NCI-H187 (cell line): ENCODE measurements at places on chromosomes 13 and 19.

- DNase-seq: no peak
Observed at GRCh38 chr13:21672287-21672680, 1.4 kb downstream of the FGF9 start.

DNA sequence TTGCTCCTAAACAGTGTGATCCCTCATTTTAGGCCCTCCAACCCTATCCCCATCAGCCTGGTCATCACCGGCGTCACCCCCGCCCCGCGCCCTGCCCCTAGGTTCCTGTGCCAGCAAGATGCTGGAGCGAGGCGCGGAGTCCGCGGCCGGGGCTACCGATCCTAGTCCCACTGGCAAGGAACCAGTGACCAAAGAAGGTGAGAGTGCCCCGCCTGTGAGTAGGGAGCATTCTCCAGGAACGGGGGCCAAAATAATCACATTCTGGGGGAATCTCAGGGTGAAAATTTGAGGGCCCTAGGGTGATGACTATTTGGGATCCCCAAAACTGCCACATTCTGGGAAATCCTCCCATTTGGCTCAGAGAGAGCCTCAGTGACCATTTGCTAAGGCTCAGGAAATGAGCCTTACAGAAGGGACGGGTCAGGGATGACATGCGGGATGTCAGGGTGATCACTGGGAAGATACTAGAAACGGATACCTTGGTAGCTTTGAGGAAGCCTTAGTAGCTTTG is 1.4 kb downstream of the ZNF575 start:
- DNase-seq: no peak

- no peak for DNase-seq
Observed at GRCh38 chr19:18967358-18968146, 26.5 kb upstream of the HOMER3 start.

GRCh38 chr13:112119192-112120030 is 52.5 kb downstream of the SOX1 start:
- DNase-seq: no peak

DNA sequence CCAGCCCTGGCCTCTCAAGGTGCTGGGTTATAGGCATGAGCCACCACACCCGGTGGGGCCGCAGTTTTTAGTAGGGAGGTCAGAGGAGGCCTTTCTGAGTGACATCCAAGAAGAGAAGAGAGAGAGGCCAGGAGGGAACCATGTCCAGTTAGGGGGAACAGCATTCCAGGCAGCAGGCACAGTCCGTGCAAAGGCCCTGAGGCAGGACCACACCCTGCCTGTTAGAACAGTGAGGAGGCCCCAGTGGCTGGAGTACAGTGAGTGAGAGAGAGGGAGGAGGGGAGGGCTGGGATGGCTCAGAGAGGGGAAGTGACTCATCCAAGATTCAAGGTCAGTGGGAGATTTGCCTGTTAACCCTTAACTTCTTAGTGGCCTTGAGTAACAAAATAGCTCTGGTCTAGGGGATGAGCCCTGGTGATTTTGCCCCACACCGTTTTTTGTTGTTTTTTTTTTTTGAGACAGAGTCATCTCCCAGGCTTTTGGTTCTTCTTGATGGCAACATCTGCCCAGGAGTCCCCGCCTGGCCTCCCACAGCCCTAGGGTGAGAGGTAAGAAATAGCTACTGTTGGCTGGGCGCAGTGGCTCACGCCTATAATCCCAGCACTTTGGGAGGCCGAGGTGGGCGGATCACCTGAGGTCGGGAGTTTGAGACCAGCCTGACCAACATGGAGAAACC is 2.7 kb upstream of the PLIN3 start:
- DNase-seq: no peak

GRCh38 chr13:92143766-92144165 is 745.3 kb downstream of the GPC5 start:
- no peak for DNase-seq

GRCh38 chr13:100535426-100536135 is 53.0 kb downstream of the GGACT start:
- no peak for DNase-seq

DNA sequence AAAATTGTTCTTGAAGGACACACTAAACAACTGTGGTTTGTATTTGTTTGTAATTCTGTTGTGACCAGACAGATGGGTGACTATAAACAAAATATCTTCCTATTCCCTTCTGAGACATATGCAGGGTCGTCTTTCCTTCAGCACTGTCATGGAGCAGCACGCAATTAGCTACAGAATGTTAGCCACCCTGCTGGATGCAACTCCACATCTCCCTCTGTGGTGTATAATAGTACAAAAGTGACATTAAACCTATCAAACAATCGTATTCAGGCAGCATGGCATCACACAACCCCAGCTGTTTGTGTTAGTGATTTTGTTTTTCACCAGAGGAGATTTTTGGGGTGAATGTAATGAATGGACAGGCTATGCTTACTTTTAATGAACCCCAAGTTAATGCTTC is 146.2 kb downstream of the GPC6 start:
- DNase-seq: no peak
